ENCODE measurements at places on chromosomes 6 and 20.

- no peak for DNase-seq
These were observed 38.1 kb downstream of the PNLDC1 start for GRCh38 chr6:159838020-159838744.

- DNase-seq = no peak
These were observed 370.1 kb downstream of the FOXA2 start for GRCh38 chr20:22214296-22214695.

GRCh38 chr20:63248835-63249591 is 5.2 kb downstream of the NKAIN4 start:
- no peak for DNase-seq

DNA sequence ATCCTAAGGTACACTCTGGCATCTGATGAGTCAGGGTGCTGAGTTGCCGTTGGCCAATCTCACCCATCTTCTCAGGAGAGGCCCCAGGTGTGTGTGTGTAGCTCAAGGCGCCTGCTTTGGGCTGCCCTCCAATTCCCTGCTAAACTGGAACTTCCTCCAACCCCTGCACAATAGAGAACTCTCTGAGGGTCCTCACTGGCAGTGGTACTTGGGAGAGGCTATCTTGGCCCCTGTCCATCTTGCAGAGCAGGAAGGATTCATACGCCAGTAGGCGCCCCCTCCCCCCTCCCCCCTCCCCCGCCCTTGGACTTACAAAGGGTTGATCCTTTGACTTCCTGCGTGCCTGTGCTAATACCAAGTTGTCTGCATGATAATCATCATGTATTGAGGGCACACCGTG is 173.6 kb downstream of the SASH1 start:
- DNase-seq = no peak

- DNase-seq = no peak
These were observed 249.3 kb downstream of the PREX1 start for GRCh38 chr20:48578397-48579098.

GRCh38 chr20:50005471-50005981 is 22.7 kb downstream of the SNAI1 start:
- no peak for DNase-seq

GRCh38 chr6:138428944-138429598 is 25.0 kb downstream of the HEBP2 start:
- no peak for DNase-seq

DNA sequence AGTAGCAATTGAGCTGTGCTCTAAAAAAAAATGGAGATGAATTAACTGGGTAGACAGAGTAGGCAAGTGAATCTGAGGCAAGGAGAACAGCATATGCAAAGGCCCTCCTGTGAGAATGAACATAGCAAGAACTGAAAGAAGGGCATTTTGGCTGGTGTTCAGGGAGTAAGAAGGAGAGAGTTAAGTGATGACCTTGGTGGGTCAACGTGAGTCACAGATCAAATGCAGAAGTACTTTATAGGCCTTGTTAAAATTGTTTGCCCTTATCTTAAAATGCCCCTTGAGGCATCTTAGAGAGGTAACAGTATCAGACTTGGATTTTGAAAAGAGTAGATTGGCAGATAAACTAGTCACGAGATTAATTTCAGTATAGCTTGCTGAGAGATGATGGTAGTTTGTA is 24.5 kb downstream of the NDUFAF5 start:
- no peak for DNase-seq

DNA sequence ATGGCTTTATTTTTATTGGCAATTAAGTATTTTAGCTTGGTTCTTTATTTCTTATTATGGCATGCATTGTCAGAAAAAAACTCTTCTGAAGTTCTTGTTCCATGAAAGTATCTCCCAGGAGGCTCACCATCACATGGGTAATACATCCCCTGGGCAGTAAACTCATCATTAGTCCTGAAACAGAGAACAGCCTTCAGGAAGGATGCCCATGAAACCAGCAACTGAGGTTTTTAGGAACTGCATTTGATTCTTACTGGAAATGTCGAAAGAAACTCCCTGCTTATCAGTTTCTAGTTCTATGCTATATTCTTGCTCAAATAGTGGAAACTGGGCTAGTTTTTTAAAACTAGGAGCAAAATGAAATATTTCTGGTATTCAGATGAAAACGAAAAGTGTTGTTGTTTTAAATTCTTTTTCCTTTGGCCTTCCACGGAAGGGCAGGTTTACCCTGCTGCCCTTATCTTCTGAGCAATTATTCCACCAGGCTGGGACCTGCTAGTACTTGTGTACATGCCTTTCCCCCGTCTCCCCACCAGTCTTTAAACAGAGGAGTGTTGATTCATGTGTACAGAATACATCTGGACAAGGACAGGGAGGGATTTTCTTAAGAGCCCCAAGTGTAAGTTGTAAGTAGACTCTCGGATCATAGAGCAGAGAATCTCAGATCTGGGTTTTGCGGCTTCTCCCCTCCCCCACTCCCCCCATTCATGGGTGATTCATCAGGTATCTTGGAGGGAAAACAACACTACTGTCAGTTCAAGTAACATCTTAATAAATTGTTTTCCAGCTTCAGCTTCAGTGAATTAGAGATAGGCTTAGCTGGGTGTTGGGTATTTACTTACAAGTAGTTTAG is 81.5 kb downstream of the RTN4IP1 start:
- no peak for DNase-seq

- DNase-seq = no peak
These were observed 91.3 kb upstream of the GGTLC1 start for GRCh38 chr20:24079661-24080412.

- DNase-seq = no peak
These were observed 442.1 kb upstream of the EYS start for GRCh38 chr6:66149132-66149531.

- DNase-seq = peak; percentile 72
These were observed 3.4 kb downstream of the LINC00237 start for GRCh38 chr20:21102603-21103311.

DNA sequence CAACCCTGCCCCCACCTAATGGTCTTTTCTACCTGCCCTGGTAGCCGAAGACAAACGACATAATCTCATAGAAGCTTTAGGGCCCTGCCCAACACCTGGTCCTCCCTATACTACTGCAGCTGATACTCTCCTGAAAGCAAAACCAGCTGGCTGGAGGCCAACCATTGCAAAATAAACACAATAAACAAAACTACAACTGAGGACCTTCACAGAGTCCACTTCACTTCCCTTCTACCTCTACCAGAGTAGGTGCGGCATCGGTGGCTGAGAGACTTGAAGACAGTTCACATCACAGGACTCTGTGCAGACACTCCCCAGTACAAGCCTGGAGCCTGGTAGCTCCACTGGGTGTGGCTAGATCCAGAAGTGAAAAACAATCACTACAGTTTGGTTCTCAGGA is 476.2 kb downstream of the MMUT start:
- DNase-seq = no peak

DNA sequence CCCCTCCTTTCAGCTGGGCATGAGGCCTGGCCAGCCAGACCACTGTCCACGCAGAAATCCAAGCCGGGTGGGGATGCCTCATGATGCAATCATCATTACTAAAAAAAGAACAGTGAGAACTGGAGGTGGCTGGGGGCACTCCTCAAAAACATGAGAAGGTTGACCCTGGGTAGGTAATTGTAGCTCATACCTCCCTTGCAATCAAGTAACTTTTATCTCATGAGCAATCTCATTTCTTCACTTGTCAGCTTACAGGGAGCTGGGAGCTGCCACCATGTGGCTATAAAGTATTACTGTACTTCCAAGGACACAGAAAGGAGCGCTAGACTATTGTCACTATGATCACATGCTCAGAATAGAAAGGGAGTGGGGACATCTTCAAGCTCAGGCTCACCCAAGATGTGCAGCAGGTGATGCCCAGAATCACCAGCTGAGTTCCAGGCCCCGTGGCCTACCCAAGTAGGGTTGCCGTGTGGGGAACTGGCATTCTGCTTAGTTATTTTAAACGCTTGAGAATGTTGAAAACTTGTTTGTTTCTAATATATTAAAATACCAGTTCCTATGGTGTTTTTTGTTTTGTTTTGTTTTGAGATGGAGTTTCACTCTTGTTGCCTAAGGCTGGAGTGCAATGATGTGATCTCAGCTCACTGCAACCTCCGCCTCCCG is 3.0 kb upstream of the CDH26 start:
- DNase-seq = no peak

GRCh38 chr6:118382126-118382525 is 166.0 kb upstream of the PLN start:
- DNase-seq = no peak

DNA sequence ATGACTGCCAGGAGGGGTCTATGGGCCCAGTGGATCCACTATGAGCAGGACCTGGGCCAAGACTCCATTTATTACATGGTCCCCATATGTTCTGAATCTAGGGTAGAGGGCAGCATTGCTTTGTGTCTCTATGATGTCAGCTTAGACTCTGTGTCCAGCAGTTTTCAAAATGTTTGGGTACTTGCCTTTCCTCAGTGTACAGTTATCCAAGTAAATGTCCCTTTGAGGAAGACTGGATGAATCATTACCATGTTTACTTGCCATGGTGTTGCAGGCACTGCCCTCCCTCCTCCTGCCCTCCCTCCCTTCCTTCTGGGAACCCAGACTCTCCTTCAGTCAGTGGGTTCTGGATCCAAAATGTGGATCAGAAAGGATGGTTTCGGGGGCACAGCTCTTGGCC is 108.6 kb downstream of the NRN1 start:
- no peak for DNase-seq

DNA sequence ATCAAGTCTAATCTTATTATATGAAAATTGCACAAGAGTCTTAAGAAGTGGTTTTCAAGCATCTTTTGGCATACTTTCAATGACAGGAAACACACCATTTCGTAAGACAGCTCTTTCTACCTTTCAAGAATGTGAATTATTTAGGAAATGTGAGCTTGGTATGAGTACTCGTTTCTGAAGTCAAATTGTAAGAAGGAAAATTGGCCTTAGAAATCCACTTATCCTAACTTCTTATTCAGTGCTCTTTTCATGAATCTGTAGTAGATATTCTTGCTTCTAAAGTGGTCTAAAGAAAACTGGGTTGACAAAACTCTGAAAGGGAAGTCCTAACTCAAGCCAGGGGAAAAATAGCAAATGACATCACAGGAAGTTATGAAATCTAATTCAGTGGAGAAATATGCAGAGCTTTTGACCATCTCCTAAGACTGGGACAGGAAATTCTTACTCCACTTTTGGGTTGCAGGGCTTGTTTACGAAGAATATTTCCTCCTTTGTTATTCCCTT is 38.5 kb upstream of the OGFRL1 start:
- DNase-seq = no peak

DNA sequence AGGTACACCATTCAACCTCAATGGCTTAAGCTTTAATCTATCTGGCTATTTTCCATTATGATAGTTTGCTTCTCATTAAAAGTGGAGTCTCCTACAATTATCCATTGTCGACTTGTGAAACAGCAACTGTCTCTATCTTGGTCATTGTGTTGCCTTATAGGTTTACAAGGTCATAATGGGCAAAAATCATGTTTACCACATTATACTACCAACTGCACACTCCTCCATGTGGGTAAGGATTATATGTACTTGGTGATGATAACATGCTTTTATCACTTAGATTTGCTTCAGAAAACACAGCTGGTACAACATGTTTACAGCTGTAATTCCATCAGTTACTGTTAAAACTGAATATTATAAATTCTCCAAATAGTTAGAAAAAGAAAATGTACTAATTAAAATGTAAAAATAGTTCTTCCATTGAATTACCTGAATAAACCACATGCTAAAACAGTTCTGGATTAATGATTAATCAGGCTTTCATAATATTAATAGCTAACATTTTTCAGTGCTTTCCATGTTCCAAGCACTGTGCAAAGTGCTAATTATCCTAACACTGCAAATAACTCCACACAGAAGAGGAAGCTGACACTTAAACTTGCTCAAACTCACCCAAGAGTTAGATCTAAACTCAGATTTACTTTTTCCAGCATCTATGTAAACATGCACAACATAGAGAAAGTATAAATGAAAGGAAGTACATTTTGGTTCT is 96.7 kb downstream of the OGFRL1 start:
- DNase-seq = no peak
